ENCODE measurements at places on chromosomes 4 and X.
A peak's percentile ranks its signal among the peaks of the same experiment; 100 is the strongest.

DNA sequence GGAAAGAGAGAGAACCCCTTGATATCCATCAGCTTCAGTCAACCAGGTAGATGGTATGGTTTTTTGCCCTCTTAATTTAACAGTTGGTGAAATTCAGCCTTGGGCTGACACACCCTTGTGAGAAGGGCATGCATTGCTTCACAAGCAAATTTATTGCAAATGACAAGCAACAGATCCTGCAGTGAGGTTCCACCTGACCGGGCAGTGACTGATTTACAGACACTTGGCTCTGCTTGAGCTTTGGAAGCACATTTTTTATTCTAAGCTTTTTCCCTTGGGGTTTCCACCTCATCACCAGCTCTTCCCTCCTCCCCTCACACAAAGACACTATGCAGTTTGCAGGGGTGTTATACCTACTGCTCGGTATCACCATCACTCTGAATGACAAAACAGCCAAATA lies 28.3 kb upstream of the SERTM2 start:
- peak; percentile 67 for DNase-seq

DNA sequence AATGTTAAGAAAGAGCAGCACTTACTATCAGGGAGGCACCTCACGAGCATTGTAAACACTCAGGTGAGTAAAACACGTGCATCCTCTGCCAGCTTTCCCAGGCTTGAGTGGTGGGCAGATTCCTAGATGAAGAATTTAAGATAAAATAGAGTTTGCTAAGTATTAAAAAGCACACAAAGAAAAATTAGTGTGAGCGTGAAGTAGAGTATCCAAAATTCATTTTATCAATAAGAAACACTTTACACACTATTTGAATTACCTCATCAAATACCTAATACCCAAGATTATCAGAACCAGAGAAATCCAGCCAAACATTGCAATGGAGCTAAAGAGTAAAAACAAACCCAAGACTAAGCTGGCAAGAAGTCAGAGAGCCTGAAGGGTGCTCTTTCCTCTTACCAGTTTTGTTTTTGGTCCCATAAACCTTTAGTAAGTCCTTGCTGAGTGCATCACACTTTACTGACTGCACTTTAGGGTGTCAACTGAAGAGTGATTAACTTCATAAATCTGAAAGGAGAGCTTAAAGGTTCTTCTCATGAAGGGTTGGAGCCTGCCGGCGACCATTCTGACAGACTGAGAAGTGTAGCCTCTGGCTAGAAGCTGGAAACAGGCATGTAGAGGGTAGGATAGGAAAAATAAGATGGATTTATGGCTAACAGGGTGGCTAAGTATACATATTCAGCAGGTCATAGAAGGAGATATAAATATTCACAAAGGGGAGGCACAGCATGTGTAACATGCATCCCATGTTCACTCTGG lies 151.1 kb downstream of the SLC7A11 start:
- peak; percentile 23 for DNase-seq

GRCh38 chr4:30450474-30450873 lies 269.7 kb upstream of the PCDH7 start:
- DNase-seq = no peak

DNA sequence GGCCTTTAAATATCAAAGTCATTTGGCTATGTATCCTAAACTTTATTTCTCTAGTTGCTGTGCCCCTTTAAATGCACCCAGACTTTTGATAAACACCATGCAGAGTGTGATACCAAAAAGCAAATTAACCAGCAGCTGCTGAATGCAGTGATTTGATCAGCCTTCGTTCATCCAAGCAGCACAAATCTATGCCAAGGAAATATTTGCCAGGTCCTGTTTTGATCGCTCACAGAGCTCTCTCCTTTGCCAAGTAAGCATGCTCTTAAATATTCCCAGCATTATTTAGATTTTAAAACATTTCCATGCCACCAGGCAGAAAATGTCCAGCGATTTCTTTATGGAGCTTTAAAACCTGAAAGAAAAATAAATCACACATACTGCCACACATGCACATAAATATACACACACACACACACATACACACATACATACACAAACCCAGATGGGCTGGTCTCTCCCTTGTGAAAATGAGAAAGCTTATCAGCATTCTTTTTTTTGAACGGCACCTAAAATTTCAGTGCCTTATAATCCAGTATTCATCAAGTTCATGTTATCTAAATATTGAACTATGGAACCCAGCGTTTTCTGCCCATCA lies 35.7 kb downstream of the BTC start:
- no peak for DNase-seq

DNA sequence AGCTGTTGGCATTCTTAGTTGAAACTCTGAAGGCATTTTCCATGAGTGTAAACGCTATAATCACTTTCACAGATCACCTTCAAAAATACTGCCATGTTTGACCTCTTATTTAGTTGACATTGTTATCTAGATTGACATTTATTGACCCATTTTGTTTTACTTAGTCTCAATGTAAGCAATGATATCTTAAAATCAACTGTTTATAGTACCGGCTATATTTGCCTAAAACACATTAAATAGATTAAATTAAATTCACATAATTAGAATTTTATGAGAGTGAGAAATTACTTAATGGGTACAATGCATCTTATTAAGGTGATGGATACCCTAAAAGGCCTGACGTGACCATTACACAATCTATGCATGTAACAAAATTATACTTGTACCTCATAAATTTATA lies 517.7 kb upstream of the FTHL17 start:
- no peak for DNase-seq

DNA sequence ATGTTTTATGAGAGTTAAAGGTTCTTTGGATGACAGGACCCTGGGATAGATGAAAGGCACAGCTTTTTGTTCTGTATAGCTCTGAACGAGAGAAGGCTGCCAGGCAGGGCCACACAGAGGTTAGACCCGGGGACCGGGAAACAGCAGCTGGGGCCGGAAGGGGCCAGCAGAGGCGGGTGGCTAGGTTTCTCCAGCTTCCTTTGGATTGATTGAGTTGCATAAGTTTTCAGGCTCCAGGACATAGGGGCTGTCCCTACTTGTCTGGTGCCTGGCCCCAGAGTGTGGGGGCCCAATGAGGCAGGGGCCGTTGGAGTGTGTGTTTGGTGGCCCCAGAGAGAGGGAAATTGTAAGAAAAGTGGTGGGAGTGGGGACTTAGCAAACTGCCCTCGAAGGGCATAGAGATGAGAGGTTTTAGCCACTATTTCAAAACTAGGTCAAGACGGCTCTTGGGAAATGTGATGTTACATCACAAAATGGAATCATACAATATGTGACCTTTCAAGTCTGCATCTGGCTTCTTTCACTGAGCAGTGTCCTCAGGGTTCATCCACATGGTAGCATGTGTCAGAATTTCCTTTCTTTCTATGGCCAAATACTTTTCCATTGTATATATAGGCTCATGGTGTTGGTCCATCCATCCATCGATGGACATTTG lies 3.7 kb downstream of the ZFP92 start:
- DNase-seq = no peak

GRCh38 chrX:68343551-68343950 lies 89.7 kb downstream of the OPHN1 start:
- DNase-seq = no peak

DNA sequence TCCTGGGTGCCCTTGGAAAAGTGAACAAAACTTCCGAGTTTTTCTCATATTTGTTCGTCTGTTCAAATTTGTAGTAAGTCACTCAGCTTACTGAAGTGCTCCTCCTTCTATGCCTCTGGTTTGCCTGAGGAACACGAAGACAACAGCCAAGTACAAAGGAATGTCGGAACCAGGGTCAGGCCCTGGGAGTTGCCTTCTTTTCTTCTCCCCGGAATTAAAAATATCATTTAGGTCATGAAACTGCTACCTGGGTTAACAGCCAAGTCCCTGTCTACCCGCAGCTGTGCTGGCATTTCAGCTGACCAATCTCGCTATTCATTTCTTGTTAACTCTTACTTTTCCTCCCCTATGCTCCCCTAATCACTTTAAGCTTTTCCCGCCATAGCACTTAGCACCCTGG lies 137.6 kb upstream of the TEX13D start:
- DNase-seq = no peak

GRCh38 chr4:57219431-57219830 lies 109.2 kb upstream of the IGFBP7 start:
- no peak for DNase-seq

GRCh38 chr4:112704322-112704721 lies 67.4 kb downstream of the LARP7 start:
- DNase-seq = no peak

GRCh38 chr4:11073621-11074051 lies 355.1 kb downstream of the HS3ST1 start:
- DNase-seq = no peak

DNA sequence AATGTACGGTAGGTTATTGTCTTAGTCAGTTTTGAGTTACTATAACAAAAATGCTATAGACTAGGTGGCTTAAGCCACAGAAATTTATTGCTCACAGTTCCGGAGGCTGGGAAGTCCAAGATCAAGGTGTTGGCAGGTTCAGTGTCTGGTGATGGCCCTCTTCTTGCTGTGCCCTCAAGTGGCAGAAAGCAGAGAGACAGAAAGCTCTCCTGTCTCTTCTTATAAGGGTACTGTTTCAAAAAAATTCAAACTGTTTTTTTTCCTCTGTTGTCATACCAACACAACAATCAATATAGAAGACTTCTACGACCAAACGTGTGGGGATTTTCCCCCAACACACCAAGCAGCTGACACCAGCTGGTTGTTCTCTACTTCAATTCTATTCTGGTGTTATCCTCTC lies 53.4 kb downstream of the ADGRG4 start:
- DNase-seq = no peak

DNA sequence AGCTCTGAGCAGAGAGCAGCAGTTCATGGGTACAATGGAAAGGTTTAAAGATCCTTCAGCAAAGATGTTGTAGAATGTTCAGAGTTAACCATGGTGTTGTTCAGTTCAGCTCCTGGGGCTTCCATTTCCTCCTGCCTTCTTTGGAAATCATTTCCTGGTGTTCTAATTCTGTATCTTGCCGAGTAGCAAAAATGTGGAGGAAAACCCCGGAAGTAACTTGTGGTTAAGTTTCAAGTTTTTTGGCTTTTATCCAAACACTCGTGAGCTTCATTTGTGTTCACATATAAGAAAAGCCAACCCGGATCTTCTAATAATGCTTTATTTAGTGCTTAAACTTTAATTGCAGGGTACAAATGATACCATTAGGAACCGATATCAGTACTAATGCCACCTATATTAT lies 33.6 kb upstream of the ARX start:
- no peak for DNase-seq

DNA sequence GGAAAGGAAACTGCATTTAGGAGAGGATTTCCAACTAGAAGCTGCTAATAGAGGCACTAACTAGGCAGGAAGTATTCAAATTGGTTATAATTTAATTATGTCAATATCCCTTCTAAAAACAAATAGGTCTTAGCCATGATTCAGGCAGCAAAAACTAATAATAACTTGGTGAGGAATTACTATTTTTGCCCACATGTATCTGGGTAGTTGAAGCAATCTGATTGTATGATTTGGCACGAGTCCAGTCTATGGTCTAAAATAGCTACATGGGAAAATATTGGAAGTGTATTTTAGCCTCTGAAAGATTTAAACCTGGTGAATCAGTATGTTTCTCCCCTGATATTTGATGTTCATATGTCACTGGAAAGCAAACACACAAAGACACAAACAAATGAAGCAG lies 62.2 kb downstream of the MFAP3L start:
- DNase-seq = peak; percentile 3

GRCh38 chrX:13520936-13521335 lies 48.5 kb upstream of the EGFL6 start:
- DNase-seq = no peak

DNA sequence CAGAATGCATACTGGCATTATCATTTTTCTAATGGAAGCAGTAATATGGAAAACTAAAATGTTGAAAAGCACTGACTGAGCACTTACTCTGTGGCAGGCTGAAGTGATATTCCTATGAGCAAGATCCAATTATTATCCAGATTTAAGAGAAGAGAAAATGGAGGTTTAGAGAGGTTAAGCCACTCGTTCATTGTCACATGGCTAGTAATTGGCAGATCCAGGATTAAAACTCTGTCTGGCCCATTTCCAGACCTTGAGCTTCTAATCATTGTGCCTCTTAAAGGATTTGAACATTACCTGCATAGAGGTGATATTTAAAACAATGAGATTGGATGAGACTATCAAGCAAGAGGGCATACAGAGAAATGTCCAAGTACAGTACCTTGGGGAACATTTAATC lies 80.6 kb downstream of the MFAP3L start:
- no peak for DNase-seq

DNA sequence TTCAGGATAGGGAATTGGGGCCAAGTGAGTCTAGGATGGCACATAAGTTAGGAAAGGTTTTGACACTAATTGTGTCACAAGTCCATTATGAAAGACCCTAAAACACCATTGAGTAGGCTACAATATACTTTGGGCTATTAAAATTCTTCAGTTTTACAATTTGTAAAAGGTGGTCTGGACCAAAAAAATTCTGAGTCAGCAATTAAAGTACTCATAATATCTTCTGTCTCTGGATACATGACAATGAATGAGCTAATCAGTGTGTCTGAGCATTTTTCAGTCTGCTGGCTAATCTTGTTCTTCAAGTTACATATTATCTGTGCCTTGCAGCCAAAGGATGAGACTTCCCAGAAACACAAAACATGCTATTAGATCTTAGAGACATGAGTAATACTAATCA lies 14.3 kb downstream of the ARMCX1 start:
- DNase-seq = no peak

- DNase-seq = no peak
These were observed 332.1 kb downstream of the ARAP2 start for GRCh38 chr4:35912174-35912573.

DNA sequence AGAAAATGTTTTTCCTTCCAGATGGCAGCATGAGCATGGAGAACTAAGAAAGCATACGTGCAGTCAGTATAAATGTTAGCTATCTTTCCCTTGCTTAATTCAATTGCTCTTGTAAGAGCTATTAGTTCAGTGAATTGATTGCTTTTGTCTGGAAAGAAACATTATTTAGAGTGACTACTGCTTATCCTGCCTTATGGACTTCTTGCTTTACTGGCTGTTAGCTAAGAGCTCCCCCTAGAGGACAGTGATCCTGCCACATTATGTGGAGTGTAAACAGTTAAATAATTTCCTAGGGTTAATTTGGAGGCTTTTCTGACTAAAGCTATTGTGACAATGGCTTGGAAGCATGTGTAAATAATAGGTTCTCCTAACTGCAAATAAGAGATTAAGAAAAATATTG lies 1402.4 kb downstream of the FAM133A start:
- DNase-seq = peak; percentile 58

- no peak for DNase-seq
These were observed 348.0 kb downstream of the BCOR start for GRCh38 chrX:39749728-39750127.

- no peak for DNase-seq
These were observed 164.3 kb downstream of the PDHA2 start for GRCh38 chr4:96003951-96004740.

GRCh38 chrX:134807039-134807729 lies 148.9 kb upstream of the PLAC1 start:
- peak; percentile 95 for DNase-seq

- no peak for DNase-seq
These were observed 505.7 kb downstream of the PACRGL start for GRCh38 chr4:21205821-21206531.
